Stimulated activated CD4-positive, alpha-beta T cell treated with anti-CD3 and anti-CD28 coated beads, Interleukin-1b, Interleukin-23, amount 100 ng/mL, for 1 hour (primary cell): ENCODE measurements at places on chromosomes 7 and 10.

DNA sequence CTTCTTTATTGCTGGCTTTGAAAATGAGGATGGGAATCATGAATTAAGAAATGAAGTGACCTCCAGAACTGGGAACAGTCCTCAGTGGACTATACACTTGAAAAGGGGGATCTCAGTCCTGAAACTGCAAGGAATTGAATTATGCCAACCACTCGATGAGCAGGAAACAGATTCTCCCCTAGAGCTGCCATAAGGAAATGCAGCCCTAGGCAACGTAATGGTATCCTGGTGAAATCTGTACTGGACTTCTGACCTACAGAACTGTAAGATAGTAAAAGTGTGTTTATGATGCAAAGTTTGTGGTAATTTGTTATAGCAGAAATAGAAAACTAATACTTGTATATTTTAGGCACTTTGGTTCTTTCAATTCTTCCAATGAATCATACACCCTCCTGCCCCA, 236.4 kb upstream of the TAC1 start:
- DNase-seq, result no peak

- DNase-seq, result no peak
Observed at GRCh38 chr10:9853405-9854355, 1164.0 kb upstream of the CELF2 start.

GRCh38 chr7:75696263-75697037, 42.3 kb downstream of the HIP1 start:
- DNase-seq, result no peak

DNA sequence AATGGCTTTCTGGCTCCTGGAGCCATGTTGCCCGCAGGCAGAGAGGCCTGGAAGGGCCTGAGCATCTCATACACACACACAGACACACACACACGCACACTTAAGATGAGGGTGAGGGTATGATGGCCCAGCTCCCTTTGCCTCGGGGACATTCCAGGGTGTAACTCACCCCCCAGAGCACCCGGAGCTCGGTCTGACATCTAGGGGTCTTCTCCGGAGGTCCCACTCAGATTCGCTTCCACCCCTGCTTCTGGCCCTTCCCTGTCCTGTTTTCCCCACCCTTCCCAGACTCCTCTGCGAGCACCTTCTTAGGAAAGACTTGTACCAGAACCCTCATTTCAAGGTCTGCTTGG, 304.4 kb downstream of the GRID1 start:
- no peak for DNase-seq

- DNase-seq, result no peak
Observed at GRCh38 chr7:42964849-42965805, 33.0 kb downstream of the MRPL32 start.

DNA sequence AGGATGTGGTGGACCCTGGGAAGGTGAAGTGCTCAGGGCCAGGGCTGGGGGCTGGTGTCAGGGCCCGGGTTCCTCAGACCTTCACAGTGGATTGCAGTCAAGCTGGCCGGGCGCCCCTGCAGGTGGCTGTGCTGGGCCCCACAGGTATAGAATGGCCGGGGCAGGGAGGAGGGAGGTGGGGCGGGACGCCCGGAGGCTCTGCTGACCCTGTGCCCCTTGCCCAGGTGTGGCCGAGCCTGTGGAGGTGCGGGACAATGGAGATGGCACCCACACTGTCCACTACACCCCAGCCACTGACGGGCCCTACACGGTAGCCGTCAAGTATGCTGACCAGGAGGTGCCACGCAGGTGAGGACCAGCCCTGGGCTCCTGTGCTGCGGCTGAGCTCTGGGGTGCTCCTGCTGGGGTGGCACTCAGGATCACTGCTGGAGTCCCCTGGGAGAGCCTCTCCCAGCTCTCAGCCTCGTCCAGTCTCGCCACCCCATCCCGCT, 14.9 kb upstream of the ATP6V1F start:
- DNase-seq, result no peak

GRCh38 chr7:143356414-143357050, 6.0 kb downstream of the FAM131B start:
- DNase-seq, result no peak

GRCh38 chr10:99858849-99859248, 76.4 kb downstream of the ABCC2 start:
- DNase-seq, result no peak

DNA sequence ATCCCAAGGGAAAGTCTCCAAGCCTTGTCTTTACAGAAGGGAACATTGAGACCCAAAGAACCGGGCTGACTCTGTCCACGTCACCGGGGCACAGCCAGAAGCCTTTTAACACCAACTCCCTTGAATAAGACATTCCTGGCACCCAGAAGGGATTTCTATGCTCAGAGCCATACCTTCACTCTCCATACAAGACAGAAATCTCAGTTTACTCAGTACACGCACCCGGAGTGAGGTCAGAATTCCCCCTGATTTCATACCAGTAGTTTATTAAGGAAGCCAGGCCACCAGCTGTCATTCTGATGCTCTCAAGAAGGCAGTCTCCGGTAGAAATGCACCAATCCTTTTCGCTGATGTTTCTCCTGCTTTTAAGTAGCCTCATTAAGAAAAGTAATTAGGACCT, 134.2 kb upstream of the KCNMA1 start:
- DNase-seq, result no peak

DNA sequence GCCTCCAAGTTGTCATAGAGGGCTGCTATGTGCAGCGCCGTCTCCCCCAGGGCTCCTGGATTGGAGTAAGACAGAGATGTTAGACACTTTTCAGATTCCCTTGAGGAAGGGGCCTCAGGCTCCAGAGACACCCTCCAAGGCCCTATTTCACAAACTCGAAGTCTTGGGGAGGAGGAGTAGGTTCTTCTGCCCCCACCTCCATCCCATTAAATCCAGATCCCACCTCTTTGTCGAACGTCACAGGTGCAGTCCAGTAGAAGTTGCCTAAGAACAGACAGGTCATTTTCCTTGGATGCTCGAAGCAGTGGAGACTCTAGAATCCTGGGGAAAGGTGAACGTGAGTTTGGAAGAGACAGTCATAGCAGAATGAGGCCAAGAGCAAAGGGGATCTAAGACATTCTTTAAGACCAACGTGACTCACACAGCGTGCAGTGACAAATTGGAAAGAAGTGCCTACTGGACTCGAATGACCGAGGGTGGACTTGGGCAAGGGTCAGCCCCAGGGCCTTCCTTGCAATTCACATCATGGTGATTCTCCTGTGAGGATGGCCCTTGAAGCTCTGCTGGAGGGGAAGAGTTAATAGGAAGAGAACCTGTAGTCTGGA, 3.3 kb downstream of the TRPV5 start:
- DNase-seq, result no peak

GRCh38 chr7:4650433-4651047, 31.6 kb upstream of the FOXK1 start:
- no peak for DNase-seq

GRCh38 chr10:62643606-62644587, 160.6 kb upstream of the ADO start:
- no peak for DNase-seq

- DNase-seq, result no peak
Observed at GRCh38 chr7:47332681-47333553, 249.0 kb downstream of the TNS3 start.

DNA sequence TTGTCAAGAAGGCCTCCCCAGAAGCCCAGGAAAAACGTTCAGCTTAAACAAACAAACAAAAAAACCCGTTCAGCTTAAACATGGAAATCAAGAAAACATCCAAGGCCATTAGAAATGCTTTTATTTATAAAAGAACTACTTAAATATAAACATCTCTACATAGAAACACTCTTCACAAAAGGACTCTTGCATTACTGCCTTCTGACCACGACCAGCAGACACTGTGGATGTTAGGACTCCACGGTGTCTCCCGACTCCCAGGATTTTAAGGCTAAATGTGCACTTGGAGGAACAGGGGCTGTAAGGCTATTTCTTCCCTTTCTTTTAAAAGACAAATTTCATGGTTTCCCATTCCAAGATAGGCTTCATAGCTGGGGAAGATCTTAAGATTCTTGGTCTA, 93.0 kb downstream of the ABCC2 start:
- DNase-seq, result no peak

DNA sequence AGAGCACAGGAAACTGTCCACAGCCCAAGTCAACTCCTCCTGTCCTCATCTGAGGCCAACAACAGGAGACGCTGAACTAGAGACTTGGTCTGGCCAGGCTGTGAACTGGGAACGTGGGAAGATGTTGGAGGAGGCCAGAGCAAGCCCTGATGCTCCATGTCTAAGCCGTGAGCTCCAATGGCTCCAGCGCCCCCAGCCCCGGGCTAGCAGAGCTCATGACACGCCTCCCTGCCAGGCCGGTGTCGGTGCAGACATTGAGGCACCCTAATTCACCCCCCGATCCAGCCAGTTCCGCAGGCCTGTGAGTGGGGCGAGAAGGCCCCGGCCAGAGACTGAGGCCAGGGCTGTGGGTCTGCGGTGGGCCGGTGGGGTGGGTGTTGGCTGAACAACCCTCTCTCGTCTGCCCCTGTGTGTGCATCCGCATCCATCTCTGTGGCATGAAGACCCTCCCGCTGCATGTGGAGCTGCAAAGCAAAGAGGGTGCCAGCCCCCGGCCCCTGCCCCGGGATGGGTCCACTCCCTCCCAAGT, 109.3 kb upstream of the MACROH2A2 start:
- no peak for DNase-seq

DNA sequence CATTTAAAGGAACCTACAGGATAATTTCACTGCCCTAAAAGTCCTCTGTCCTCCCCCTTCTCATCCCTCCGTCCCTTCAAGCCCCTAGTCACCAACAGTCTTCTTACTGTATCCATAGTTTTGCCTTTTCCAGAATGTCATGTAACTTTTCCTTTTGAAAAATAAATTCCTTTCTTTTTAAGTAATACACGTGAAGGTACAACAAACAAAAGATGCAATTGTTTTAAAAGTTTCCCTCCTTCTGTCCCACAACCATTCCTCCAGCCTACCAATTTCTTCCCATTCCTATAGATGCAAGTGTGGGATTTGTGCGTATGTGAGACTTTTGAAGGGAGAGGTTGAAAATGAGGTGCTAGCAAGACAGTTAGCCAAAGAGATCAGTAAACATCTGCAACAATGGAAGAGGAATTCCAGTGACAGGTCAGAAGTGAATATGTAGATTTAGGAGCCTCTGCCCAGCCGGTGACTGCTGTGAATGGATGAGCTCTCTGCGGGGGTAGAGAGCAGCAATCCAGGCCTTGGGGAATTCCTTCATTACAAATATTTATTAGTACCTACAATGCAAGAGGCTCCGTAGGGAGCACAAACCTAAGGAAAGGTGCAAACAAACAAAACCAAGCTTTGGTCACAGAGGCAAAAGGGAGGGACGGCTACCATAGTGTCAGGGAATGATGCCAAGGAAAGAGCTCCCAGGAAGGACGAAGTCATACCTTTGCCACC, 243.6 kb downstream of the SKIDA1 start:
- no peak for DNase-seq

DNA sequence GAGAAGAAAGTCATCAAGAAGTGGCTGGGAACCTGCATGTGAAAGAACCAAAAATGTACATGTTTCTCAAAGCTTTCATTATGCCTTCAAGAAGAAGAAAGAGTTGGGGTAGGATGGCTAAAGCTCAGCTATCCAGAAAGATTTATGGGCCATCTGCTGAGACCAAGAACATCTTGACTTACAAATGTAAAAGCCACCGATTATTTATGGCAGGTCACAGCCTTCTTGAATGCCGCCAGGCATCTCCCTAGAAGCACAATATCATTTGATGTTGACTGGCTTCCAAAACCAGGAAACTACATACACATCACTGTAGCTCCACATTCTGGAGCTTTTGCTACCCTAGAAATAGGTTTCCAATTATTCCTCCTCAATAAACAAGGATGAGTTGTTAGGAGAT, 254.2 kb upstream of the AOAH start:
- DNase-seq, result no peak

DNA sequence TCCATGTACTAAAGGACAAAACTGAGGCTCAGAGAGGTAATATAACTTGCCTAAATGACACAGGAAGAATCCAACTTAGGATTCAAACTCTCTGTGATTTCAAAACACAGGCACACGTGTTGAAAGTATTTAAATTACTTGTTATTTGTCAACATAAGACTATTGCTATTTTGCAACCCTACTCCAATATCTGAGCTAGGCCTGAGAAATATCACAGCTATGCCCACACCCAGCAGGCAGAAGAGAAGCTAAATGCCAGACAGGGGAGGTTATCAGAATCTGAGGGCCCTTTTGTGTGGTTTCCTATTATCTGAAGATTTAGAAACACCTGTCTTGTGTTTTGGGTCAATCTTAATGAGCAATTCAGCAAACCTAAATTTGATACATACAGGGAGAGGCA, 204.3 kb downstream of the ANK3 start:
- DNase-seq, result no peak
